CD4-positive, alpha-beta T cell treated with Interleukin-6 for 4 hours (primary cell): ENCODE measurements at places on chromosomes 3 and 15.

DNA sequence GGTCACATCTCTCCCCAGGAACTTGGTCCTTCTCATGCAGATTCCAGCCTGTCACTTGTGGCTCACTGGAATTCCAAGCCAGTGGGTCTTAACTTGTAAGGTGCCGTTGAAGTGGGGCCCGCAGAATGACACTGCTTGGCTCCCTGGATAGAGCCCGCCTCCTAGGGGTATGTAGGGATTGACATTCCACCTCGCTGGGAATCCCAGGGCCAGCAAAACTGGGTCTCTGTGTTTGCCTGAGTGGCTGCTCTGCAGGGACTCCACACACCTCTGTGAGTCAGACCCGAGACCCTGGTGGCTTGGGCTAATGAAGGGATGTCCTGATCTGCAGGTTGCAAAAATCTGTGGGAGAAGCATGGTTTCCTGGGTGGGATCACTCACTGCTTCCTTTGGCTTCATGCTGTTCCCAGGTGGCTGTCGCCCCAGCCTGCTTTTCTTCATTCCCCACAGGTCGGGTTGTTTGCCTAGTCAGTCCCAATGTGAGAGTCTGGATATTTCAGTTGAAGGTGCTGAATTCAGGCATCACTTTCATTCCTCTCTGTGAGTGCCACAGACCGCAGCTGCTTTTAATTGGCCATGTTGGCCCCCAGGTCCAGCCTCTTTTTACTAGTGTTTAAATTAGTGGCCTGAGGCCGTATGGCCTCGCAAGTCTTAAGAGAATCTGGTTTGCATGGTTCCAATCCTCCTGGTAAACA, 156.0 kb upstream of the TRIM42 start:
- no peak for DNase-seq

DNA sequence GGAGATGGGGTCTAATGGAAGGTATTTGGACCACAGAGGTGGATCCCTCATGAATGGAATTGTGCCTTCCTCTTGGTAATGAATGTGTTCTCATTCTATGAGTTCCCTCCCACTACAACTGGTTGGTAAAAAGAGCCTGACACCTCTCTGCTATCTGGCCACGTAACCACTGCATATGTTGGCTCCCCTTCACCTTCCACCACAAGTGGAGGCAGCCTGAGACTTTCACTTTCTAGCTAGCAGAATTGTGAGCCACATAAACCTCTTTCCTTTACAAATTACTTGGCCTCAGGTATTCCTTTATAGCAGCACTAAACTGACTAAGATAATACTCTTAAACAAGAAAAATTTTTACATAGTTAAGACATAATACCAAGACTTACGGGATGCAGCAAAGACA, 155.3 kb downstream of the NR1I2 start:
- peak; percentile 26 for DNase-seq

DNA sequence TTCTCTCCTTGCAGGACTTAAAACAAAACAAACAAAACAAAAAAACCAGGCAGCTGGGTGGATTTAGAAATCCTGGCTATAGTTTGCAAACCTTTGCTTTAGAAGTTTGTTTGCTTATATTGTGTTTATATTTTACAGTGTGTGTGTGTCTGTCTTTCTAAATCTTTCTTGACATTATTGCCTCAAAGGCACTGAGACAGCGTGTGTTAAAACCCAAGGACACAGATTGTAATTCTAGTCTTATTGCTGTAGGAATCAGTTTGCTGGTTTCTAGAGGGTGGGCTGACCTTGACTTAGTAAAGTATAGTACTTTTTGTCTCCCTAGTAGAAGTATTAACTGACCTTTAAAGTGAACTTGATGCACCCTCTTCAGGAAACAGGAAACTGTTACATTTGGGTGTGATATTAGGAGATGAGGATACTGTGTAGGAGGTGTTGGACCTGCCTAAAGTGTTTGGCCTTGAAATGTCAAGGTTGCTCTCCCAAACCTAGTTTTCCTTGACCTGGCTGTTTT, 71.0 kb downstream of the TCF12 start:
- no peak for DNase-seq

GRCh38 chr3:27479806-27480543, 4.2 kb downstream of the SLC4A7 start:
- DNase-seq = no peak

GRCh38 chr15:69468241-69469121, 15.9 kb downstream of the RPLP1 start:
- DNase-seq = peak; percentile 88

GRCh38 chr15:99452728-99453636, 112.8 kb upstream of the MEF2A start:
- no peak for DNase-seq

GRCh38 chr3:148735597-148735996, 37.9 kb downstream of the AGTR1 start:
- no peak for DNase-seq

DNA sequence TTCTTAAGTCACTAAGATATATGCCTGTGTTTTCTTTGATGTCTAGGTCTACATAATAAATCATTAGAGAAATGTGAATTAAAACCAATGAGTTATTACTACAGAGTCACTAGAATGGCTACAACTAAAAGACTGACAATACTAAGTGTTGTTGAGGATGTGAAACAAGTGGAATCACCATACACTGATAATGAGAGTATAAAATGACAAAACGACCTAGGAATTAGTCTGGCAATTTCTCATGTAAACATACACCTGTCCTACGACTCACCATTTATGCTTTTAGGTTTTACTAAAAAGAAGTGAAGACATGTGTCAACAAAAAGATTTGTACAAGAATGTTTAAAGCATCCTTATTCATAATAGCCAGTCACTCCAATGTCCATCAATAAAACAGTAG, 75.2 kb upstream of the SATB1 start:
- no peak for DNase-seq

GRCh38 chr3:195895861-195896360, 12.4 kb downstream of the TNK2 start:
- DNase-seq = peak; percentile 80

GRCh38 chr15:25170781-25171110, 216.0 kb downstream of the SNRPN start:
- no peak for DNase-seq

DNA sequence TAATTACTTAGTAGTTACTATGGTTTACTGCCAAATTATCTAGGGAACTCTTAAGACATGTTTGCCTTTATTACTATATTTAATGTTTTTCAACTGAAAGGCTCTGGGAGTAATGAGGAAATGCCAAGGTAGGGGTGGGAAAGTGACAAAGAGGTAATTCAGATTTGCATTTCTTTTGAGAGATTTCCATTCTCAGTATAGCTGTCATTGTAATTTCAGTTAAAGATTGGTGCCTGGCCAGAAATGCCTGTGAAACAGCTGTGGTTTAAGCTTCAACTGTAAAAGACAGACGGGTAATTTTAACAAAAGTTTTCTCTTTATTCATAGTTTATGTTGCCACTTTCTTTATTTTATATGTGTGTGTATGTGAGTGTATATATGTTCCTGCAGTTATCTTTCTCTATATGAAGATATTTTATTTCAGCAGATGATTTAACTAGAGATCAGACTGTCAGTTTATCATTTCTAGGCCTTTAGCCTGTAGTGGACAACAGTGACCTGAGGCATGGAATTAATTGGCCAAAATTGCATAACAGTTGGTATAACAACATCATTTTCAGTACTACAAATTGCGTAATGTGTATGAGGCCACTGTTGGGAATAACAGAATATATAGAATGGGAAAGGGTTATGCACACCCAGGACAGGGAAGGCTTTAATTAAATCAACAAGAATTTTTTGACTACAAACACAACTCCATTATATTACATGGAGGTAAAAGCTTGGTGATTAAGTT, 119.0 kb downstream of the BBX start:
- no peak for DNase-seq

GRCh38 chr15:43492266-43492665, 690 bp downstream of the TP53BP1 start:
- DNase-seq = no peak
